H7 (cell line): ENCODE measurements at places on chromosomes 11 and 22. TPM values are rescaled to one million over a fixed set of nuclear protein-coding genes. Genes with fewer than 3 reads are reported as not detected.

DNA sequence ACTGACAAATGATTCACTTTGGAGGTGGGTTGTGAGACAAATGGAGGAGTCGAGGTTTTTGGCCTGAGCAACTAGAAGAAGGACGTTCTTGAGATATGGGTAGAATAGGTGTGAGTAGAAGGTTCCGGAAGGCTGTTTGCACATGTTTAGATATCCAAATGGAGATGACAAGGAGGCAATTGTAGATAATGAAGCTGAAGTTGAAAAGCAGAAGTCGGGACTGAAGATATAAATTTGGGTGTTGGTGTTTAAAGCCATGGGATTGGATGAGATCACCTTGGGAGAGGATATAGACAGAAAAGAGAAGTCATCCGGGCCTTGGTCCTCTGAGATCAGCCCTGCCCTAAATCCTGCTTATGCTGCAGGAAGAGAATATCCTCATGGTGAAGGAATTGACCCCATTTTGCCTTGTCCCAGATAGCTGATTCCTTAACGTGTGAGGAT lies 75.5 kb upstream of the CD44 start:
- no peak for DNase-seq

DNA sequence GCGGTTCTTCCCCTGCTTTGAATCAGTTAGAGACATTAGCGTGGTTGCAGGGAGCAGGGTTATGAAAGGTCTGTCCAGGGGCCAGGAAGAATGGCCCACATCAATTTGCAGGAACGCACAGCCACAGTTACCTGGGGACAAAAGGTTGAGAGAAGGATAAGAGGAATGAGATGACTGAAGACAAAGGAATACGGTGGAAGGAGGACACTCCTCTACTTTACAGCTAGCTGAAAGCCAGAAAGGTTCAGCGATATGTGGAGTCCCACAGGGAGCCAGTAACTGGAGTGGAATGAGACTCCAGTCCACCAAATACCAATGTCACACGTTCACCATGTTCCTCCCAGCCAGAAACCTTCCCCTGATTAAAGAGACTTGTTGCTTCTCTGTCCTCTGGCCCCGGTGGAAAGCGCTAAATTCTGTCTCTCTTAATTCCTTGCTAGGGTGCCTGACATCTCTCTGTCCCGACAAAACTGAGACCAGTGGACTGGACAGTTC lies 10.7 kb downstream of the XNDC1N start:
- no peak for DNase-seq

DNA sequence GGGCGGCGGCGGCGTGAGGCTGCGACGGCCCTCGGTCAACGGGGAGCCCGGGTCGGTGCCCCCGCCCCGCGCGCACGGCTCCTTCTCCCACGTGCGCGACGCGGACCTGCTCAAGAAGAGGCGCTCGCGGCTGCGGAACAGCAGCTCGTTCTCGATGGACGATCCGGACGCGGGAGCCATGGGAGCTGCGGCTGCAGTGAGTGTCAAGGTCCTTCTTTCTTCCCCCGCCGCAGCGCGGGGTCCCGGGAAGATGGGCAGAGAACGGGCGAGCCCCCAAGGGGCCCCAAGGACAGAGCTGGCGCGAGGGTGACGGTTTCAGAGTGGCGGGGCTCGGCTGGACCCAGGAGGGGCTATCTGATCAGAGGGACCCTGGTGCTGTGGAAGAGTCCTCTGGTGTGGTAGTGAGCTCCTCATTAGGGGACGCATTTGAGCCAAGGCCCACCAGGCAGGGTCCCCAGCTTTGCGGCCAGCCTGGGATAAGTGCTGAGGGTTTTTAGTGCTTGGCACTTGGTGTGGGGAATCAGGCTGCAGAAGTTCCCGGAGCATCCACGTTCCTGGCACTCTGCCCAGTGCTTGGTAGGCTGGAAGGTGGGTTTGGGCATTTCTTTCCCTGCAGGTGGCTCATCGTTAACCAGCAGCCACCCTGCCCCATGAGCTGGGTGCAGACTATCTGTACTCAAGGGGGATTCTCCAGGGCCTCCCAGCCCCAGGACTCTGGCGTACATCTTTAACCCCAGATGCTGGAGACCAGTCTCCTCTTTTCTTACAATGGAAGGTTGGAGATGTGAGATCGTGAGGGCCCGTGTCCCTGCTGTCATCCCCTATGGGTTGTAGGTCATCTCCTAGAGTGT lies 9.8 kb downstream of the EHBP1L1 start:
- DNase-seq: peak; percentile 70

DNA sequence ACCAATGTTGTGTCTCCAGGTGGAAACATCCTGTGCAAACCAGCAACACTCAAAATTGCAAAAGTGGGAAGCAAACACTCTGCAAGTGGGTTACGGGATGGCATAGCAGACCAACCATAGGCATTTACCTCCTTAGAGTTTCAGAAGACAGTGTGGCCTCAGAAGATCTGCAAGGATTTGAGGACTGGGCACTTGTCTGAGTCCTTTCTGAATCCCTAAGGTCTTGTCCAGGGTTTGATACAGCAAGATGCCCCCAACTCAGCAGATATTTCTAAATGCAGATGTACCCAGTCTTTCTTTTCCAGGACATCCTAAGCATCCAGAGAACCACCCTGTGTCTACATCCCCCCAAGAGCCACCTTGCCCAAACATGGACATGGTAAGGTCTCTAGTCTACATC lies 51.7 kb upstream of the SHANK2 start:
- DNase-seq: no peak

- DNase-seq: no peak
These were observed 219.4 kb downstream of the CADM1 start for GRCh38 chr11:115284773-115285172.

GRCh38 chr11:102799681-102800340 lies 1.9 kb upstream of the MMP1 start:
- no peak for DNase-seq

DNA sequence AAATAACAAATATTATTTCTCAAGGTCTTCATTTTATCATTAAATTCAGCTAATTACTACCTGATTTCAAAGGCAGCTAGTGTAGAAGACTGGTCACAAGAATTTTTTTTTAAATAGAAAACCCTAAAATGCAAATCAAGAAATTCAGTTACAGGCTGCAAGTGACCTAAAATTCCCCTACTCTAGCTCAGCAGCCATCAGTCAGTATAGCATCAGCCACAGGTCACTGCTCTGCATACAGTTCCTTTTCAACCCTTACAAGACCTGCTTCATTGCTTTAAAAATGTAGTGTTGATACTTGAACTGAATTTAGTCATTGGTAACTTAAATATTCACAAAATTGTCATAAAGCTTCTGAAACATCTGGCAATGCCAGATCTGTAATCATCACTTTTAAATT lies 9.5 kb upstream of the B3GNT6 start:
- no peak for DNase-seq

- DNase-seq: no peak
These were observed 101.8 kb downstream of the MYO18B start for GRCh38 chr22:25843660-25844405.

DNA sequence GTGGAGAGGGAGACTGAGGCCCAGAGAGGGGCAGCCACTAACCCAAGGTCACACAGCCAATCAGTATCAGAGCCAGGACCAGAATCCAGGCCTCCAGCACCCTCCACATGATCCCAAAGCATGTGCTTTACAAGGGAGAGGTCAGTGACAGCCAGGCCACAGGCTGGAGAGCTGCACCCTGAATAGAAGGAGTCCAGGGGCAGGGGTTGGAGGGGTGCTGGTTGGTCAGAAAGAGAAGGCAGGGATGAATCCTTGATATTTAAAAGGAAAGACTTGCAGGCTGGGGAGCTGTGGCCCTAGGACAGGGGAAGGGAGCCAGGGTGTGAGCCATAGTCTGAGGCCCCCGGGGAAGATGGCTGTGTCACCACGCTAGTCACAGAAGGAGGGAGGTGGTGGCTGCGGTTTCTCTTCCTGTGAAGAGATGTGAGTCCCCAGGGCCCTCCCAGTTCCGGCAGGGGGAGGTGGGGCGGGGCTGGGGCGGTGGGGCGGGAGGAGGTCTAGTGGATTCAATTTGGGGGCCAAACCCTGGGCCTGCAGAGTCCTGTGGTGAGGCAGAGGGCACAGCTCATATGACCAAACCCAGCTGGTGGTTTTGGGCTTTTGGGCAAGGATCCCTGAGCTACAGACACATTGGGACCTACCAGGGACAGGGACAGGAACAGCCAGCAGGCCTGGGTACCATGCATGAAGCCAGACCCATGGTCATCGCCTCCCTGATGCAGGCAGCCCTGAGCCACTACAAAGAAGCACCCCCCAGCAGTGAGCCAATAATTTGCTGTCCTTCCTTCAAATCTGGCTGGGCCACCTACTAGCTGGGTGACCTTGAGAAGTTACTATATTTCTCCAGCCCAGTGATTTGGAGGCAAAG lies 14.0 kb downstream of the RAC2 start:
- DNase-seq: peak; percentile 58

DNA sequence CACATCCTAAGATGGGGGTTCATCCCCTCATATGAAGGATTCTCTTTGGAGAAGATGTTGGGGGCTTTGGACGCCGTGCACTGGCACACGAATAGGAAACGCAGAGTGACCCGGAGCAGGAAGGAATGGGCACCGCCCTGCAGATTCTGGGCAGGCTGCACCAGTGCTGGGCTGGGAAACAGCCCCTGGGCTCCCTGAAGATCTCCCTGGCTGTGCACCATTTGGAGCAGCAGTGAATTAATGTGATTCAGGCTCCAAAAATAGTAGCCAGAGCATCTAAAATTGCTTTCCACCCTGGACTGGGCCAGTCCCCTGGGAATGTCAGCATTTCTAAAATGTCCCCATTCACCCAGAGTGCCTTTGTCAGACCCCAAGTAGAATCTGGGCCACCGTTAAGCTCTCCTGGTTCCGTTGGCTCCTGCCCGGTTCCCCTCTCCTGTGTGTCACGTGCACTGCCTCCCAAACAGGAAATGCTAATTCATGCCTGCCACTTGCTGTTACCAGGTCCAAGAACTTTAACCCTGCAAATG lies 18.6 kb downstream of the IRAG1 start:
- no peak for DNase-seq

DNA sequence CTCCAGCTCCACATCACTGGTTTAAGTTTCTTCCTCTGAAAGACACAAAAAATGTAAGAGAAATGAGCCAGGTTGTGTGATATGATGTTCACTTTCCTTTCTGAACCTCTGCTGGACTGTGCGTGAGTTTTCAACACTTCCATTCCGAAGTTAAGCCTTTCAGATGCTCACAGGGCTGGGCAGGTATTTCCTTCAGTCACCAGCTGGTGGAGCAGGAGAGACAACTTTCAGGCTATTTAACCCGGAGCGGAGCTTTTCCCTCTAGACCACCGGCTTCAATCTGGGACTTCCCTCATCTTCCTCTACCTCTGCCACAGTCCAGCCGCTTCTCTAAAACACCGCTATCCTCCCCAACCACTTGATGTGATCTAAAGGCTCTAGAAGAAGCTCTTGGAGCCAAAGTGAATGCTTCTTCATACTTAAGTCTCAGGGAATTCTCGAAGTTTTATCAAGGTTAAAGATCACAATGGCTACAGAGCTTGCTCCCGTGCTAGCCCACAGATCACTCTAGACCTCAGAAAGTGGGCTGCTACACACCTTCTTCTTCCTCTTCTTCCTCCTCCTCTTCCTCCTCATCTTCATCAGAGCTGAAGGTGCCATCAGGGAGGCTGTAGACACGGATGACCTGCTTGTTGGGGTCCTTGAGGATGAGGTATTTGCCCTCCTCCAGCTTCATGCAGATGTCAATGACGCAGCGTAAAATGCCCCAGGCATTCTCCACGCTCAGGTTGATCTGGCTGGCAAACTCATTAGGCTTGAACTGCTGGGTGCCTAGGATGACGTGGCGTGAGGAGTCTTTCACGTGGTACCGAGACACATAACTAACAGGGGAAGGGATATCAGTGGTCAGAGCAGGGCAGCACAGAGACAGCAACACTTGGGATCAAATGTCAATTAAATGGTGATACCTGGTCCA lies 4.4 kb upstream of the FOXRED2 start:
- peak; percentile 84 for DNase-seq

GRCh38 chr22:24526191-24526590 lies 28.7 kb downstream of the GUCD1 start:
- no peak for DNase-seq

GRCh38 chr11:64021757-64022093 lies 14.0 kb upstream of the FLRT1 start:
- peak; percentile 88 for DNase-seq

DNA sequence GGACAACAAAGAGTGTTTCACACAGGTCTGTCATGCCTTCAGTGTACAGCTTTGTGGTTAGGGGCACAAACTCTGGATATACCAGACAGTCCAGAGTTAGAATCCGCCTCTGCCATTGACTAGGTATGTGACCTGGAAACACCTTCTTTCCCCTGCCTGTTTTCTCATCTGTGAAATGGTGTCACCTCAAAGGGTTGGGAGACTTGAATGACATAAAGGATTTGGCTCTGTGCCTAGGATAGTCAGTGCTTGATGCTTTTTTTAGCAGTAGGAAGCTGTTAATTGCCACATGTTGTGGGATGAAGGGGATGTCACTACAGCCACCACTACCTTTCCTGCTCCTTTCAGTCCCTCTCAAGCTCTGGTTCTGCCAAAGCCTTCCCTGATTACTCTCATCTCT lies 17.4 kb upstream of the LRRC55 start:
- no peak for DNase-seq

DNA sequence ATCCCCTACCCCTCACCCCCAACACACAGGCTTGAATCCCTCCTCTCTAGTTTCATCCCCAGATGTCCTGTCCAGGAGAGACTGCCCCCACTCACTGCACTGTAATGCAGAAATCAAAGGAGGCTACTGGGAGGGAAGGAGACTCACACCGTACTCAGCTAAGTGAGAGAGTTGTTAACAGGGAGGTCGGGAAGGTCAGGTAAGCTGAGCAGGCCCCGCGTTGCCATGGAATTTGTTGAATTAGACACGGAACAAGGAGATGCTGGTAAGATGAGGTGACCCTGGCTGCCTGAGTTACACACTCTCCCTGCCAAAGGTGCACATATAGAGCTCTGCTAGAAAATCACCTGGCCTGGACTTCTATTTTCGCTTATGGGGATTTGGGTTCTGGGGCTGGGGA lies 197.9 kb downstream of the NXPE2 start:
- DNase-seq: no peak

- DNase-seq: peak; percentile 91
These were observed 47.0 kb upstream of the LINC01488 start for GRCh38 chr11:69434471-69434931.

RPS19BP1 gene
- 154 and 210 TPM in 2 replicates for total RNA-seq

CDC42EP2 gene
- 0.97 and 1.2 TPM in 2 replicates for total RNA-seq

MMP7 gene
- total RNA-seq: not detected in 2 replicates

ST14 gene
- 4.5 and 4.7 TPM in 2 replicates for total RNA-seq
